ENCODE measurements at places on chromosomes 16 and 17.

DNA sequence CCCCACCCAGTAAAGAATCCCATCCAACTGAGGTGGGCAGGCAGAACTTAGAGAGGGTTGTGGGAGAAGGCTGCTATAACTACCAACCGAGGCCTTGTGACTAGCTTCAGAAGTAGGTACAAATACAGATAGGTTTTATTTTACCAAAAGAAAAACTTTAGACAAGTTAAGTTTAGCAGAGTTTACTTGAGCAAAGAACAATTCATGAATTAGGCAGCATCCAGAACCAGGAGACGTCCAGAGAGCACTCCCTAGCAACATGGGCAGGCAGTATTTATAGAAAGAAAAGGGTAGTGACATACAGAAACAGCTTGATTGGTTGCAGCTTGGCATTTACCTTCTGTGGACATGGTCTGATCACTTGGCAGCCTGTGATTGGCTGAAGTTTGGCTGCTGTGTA is 42.1 kb downstream of the SLFN5 start:
- DNase-seq = no peak

DNA sequence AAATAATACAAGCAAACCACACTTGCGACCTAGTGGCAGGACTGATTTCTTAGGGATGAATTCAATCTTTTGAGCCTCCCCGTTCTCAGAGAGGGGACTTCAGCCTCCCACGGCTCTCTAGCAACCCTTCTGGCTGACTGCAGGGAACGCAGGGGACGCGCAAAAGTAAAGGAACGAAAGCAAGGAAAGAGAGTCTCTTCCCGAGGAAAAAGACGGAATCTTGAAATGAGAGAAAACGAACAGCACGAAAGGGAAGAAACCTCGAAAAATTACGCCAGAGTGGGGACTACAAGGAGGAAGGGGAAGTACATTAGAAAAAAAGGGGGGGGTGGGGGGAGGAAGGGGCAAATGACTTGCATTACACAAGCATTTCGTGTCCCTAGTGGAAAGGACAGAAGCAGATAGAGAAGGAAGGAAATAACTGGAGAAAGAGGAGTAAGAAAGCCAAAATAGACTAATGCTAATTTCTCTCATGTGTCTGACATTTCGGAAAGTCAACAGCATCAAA is 1.2 kb downstream of the GRB2 start:
- no peak for DNase-seq

- DNase-seq = no peak
These were observed 8.9 kb downstream of the LDAF1 start for GRCh38 chr16:21167360-21167759.

GRCh38 chr16:6969594-6969993 is 363.1 kb upstream of the RBFOX1 start:
- DNase-seq = no peak

DNA sequence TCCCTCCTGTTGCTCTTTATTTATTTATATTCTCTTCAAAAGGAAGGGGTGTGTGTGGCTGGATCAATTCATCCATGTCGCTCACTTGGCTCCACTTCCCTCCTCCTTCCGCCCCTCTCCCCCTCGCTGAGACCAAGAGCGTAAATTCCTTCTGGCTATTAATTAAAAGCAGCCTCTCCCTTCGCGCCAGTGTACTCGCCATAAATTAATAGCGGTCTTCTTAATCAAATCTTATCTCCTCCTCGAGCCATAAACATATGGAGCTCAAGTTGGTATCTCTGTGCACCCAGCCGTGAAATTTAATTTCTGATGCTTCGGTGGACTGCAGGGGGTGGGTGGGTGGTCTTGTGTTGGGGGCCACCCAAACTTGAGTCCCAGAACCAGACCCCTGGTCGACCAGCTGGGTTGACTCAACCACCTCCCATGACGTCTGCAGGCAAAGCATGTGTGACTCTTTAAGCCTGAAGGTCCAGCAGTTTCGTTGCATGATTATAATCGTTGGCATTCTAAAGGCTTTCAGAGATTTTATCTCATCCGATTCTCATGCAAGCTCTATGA is 57.9 kb downstream of the SDK2 start:
- DNase-seq = no peak

DNA sequence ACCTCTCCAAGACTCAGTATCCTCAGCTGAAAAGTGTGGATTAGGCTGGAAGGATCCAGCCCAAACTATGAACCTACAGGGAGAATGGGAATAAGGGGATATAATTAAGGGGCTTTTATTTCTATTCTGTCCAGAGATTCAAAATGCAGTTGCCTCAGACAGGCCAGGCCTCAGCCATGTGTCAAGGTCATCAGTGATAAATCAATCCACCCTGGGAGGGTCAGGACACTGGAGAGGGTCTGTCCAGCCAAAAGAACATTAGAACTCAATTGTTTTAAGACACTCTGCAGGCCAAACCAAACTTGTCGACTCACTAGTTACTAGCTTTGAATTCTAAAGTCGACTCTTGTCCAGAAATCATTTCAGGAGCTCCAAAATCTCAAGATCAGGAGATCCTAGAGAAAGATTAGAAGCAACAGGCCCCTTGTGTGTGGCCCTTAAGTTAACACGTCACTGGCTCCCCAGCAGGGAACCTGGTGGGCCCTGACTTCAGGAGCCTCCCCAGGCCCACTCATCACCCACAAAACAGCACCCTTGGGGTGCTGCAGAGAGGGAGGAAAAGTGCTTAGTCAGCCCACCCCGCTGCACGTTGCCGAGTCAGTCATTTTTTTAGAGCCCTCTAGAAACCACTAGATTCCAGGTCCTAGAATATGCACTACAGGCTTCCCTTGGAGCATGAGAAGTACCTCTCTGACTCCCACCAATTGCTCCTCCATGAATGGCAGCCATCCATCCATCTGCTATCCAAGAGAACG is 156.8 kb downstream of the XYLT1 start:
- DNase-seq = no peak

DNA sequence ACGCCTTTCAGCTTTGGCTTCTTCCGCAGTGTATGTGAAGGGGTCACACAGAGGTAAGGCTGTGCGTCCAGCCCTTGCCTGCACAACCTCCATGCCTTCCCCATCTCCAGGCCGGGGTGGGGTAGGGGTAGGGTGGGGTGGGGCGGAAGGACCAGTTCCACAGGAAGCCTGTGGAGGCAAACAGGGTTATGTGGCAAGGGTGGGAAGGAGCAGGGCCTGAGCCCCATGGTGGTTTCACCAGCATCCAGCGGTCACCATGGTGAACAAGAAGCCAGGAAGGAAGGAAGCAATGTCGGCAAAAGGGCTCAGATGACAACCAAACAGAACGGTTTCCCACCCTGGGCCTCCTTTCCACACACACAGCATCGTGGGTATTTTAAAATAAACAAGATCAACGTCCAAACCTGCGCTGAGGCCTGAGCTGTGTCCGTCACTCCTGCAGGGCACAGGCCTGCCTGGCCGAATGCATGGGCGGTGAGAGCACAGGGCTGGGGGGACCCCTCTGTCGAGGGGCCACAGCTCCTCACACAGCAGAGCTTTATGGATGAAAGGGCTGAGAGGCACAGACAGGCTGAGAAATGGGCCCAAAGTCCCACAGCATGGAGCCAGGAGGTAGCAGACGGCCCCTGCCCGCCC is 80.5 kb downstream of the ZNF778 start:
- DNase-seq = no peak

GRCh38 chr17:40346765-40347158 is 17.8 kb downstream of the GJD3 start:
- no peak for DNase-seq

DNA sequence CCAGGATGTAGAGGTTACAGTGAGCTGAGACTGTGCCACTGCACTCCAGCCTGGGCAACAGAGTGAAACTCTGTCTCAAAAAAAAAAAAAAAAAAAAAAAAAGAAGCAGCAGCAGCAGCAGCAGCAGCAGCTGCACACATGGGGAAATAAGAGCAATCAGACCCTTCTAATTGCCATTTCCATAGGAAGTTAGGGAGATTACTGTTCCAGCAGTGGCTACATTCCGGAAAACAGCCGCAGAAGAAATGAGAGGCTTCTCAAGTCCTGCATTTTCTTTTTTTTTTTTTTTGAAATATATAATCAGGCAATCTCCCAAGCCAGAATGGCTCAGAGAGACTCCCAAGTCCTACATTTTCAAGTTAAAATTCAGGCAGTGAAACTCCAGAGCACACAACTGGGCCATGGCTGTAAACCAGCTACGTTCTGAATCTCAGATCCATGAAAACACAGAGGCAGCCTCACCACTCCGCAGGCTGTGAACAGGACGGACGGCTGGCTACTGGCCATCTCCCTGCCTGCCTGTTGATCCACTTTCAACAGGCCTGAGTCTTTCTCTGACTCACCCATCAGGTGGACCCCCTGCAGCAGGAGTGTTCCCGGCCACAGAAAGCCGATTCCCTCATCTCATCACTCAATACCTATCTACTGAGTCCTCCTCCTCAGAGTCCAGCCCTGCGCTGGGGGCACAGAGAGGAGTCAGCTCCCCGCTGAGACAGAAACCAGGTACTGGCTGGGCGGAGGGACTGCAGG is 15.0 kb downstream of the TRPV1 start:
- DNase-seq = no peak

GRCh38 chr16:54359081-54359480 is 72.5 kb upstream of the IRX3 start:
- no peak for DNase-seq

DNA sequence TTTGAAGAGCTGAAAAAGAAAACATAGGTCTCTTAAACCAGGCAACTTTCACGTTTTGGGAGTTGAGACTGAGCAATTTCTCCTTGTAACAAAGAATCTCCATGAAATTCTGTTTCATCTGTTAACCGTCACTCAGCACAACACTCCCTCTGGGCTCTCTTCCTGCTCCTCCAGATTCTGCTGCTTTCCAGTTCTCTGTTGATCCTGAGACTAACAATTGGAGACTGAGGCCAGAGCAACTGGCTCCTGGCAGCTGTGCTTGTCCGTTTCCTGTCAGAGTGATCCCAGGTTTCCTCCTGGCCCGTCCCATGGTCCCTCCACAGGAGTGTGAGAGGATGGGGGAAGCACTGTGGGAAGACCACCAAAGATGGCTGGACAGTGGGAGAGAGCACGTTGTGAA is 32.5 kb downstream of the IST1 start:
- no peak for DNase-seq

DNA sequence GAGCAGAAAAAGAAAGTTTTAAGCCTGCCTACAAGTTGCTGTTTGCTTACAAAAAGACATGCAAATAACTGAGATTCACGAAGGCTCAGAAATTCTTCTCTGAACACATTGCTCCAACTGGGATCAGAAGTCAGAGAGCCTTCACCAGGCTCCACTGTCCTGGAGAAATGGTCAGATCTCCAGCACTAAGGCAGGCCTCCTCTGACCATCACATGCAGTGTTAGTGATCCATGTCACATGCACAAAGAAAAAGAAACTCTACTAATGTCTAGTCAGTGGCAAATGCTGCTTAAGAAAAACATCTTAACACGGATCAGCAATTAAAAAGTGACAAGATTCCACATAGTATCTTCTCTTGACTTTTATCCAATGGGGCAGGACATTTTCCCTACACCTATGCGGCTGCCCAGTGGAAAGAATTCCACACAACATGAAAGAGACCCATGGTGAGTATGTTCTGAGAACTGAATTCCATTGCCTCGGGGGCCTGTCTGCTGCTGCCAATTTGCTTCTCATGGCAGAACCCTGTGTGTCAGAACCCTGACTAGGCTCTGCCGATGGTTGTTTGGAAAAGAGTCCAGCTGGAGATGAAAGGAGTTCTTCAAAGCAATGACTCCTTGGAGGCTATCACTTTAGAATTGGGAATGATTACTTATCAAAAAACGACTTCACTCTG is 96.6 kb downstream of the HIC1 start:
- no peak for DNase-seq

- no peak for DNase-seq
These were observed 32.6 kb downstream of the TMEM100 start for GRCh38 chr17:55690105-55690508.

GRCh38 chr17:48738424-48738802 is 9.9 kb upstream of the HOXB13 start:
- DNase-seq = no peak

DNA sequence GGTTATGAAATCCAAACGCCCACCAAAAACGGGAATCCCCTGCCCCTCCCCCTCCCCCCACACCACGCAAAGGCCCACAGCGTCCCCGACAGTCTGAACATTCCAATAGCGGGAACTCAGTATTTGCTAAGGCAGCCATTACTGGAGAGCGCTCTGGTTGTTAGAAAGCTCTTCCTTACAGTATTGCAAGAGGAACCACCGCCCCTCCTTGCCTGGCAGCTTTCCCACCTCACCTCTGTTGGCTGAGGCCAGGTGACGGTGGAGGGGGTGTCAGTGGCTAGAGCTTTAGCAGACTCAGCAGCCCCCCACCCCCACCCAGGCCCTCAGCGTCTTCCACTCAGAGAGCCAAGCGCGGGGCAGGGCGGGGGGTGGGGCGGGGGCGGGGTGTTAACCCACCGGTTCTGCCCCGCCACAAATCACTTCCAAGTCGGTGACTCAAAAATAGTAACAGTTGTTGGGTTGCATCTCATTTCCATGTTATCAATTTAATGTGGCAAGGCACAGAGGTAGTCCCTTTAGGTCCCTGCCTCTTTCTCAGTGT is 2.2 kb upstream of the PLEKHH3 start:
- no peak for DNase-seq
